ENCODE measurements at places on chromosomes 6 and 20.

DNA sequence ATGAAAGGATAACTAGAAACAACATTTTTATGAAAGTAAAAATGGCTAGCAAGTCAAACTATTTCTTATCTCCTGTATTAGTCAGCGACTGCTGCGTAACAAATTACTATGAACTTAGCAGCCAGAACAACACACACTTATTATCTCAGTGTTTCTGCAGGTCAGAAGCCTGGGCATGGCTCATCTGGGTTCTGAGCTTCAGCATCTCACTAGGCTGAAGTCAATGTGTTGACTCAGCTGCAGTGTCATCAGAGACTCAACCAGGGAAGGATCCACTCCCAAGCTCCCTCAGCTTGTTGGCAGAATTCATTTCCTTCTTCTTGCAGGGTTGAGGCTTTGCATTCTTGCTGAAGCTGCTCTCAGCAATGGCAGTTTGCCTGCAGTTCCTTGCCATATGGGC, 33.2 kb upstream of the IGF2R start:
- DNase-seq, result no peak

- DNase-seq, result no peak
These were observed 15.0 kb upstream of the ABHD16B start for GRCh38 chr20:63846128-63846771.

DNA sequence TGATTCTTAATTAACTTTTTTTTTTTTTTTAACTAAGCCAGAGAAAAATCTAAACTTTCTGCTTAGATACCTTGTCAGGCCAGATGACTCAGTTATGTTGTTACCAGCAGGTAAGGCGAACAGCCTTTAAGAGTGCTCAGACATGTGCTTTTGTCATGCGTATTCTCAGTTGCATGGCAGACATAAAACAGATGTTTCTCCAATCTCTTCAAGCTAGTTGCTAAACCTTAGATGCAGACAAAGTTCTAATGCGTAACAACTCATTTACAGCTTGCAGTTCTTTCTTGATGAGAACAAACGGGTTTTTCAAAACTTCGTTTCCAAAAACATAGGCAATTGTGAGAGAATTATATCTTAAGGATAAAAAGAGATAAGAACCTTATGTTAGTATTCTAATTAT, 49.6 kb upstream of the GFRAL start:
- DNase-seq, result no peak

DNA sequence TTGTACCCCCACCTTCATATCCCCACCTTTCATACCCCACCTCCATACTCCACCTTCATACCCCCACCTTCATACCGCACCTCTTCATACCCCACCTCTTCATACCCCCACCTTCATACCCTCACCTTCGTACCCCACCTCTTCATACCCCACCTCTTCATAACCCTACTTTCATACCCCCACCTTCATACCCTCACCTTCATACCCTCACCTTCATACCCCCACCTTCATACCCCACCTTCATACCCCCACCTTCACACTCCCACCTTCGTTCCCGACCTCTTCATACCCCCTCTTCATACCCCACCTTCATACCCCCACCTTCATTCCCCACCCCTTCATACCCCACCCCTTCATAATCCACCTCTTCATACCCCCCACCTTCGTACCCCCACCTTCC, 92.9 kb upstream of the NAA20 start:
- no peak for DNase-seq

- DNase-seq, result no peak
These were observed 741.3 kb downstream of the DOK5 start for GRCh38 chr20:55216525-55217242.

- no peak for DNase-seq
These were observed 9.6 kb downstream of the L3MBTL3 start for GRCh38 chr6:130027948-130028347.

DNA sequence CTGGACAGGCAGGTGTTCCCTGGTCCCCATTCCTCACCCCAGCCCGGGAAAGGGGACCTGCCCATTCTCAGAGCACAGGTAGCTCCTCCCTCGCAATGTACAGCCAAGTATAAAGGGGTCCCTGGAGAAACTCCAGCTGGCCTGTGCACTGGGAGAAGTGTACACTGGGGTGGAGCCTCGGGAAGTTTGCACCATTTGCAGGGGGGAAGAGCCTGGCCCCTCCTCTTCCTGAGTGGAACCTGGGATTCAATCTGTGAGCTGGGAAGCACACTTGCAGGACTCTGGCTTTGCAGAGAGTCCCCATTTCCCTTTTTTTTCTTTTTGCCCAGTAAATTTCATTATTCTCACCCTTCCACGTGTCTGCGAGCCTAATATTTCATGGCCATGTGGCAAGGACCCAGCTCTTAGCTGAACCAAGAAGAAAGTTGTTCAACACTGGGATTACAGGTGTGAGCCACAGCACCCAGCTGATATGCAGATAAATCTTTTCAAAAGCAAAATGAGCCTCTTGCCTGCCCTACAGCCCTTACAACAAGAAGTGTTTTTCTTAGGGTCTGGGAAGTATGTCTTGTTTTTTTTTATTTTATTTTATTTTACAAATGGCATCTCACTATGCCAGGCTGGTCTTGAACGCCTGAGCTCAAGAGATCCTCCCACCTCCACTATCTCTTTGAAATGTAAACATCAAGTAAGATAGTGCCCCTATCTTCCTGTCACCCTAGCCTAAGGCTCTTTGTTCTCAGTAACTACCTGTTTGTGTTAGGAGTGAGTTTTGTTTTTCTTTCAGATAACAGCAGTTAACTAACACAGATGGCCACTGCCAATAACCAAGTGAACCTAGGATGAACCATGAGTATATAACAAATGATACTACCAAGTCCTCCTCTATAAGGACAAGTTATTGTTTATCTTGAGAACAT, 9.3 kb upstream of the RNGTT start:
- DNase-seq, result no peak

- no peak for DNase-seq
These were observed 245.3 kb downstream of the FARS2 start for GRCh38 chr6:5506597-5506996.

DNA sequence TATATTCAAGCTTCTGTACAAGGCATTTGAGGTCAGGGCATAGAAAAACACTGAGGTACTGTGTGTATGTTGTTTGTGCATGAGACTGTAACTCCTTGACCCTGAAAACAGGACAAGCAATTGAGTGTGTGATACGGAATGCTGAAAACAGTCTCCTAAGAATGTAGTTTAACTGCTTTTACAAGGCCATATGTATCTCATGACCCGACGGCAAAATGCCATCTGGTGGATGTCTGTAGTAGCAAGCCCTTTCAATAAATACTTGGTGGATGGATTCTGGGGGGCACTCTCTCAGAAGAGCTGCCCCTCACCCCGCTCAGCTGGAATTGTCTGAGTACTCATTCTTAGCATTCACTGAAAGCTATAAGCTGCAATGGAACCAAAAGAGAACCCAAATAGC, 69.3 kb upstream of the EYS start:
- DNase-seq, result no peak

GRCh38 chr6:20631549-20631924, 97.3 kb downstream of the CDKAL1 start:
- DNase-seq, result no peak

Measured in NCI-H510A (cell line).